Activated CD8-positive, alpha-beta memory T cell treated with anti-CD3 and anti-CD28 coated beads for 4 hours (primary cell): ENCODE measurements at places on chromosomes 5 and 9.

- no peak for DNase-seq
These were observed 421.3 kb downstream of the TLE1 start for GRCh38 chr9:81268048-81268447.

DNA sequence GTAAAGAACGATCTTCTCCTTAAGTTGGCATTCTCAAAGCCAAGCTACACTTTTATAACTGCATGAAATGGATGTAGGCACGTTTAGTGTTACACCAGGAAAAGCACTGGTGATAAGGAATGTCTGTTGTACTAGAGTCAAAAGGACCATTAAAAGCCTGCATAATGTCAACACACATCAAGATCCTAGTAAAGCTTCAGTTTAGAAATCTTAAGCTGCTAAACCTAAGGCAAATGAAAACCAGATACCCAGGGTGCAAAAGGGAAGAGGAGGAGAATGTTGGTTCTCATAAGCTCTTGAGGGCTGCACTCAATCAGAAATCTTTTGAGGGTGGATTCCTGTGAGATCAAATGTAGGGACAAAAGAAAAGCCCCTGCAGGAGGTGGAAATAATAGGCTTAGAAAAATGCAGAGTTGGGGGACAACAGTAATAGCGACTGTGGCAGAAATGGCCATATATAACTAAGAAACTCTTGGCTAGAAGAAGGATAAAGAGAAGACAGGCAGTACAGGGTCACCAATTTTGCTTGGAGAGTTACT is 148.2 kb downstream of the FBXL17 start:
- no peak for DNase-seq

- no peak for DNase-seq
These were observed 23.1 kb upstream of the ERCC6L2 start for GRCh38 chr9:95852059-95853032.

- DNase-seq, result no peak
These were observed 82.2 kb downstream of the TRIO start for GRCh38 chr5:14225173-14225834.

GRCh38 chr9:133369422-133369821 is 6.4 kb downstream of the SURF4 start:
- no peak for DNase-seq

DNA sequence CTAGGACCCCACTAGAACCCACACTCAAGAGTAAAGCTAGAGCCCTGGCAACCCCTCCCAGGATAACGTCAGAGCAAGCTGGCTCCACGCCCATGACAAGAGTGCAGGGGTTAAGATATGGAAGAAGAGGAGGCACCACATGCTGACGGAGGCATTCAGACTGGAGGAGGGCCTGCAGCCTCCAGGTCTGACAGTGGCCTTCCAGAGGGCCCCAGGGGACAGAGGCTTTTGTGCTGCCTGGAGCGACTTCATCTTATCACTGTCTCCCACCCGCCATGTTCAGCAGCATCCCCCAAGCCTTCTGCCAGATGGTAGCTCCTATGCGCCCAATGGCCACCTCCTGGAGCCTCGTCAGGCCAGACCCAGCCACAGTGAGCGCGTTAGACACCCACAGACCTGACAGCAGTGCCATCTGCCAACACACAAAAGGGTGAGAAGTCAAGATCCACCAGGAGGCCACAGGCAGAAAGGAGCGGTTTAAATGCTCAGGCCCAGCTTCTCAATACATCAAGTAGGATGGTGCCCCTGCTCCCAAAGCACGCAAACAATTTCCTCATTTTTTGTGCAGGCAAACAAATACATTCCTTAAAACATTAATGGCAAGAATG is 65.8 kb downstream of the C5orf15 start:
- no peak for DNase-seq

GRCh38 chr9:100739666-100740065 is 161.8 kb downstream of the CAVIN4 start:
- DNase-seq, result no peak

DNA sequence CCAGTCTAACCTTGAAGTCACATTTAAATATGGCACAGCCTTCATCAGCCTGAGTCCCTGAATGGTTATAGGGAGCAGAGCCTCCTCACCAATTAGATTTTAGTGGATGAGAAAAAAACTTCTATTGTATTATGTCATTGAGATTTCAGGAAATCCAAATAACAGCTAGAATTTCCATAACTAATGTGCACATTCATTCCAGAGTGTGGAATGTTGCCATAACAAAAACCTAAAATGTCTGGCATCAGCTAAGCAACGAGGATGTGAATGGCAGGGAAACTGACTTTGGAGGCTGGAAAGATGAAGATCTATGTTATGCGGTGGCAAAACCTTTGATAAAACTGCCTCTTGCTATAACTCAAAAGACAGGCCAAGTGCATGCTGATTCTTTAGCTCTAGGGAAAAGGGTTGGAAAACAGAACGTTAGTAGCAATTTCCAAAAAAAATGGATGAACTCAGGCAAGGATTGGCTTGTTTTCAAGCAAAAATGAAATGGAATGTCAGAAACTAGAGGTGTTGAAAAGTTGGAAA is 91.3 kb upstream of the NFIB start:
- DNase-seq, result no peak

DNA sequence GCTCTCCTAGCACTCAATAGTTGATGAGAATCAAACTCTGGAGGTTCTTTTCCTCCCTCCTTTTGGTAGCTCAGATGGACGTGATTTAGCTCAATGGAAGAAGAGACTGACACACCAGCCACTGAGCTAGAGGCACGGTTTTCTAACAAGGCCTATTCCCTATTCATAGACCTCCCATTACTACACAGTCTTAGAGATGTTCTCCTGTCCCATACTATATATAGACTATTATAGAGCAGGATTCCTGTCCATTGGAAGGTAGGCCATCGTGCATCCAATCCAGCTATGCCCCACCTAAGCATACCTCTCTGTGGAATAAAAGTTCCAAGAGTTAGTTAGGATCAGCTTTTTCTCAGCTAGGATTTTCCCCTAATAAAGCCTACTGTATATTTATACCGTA is 30.3 kb upstream of the CTNNAL1 start:
- no peak for DNase-seq

- no peak for DNase-seq
These were observed 31.7 kb downstream of the CRB2 start for GRCh38 chr9:123387686-123388085.

DNA sequence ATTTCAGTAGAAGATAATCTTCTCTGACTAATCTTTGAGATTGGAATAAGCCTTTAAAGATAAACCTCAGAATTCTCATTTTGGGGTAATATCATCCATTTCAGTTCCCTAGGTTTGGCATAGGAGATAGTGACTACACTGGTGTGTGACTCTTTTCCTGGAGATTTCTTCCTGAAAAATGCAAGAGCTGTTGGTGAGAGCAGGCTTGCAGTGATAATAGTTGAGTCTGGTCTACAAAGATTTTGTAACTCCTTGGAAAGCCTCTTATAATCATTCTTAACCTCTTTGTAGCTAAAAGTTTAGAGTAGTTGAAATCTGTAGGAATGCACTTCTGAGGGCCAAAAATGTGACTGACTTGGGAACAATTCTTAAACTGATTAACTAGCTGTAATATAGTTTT is 23.4 kb downstream of the RANBP17 start:
- no peak for DNase-seq

DNA sequence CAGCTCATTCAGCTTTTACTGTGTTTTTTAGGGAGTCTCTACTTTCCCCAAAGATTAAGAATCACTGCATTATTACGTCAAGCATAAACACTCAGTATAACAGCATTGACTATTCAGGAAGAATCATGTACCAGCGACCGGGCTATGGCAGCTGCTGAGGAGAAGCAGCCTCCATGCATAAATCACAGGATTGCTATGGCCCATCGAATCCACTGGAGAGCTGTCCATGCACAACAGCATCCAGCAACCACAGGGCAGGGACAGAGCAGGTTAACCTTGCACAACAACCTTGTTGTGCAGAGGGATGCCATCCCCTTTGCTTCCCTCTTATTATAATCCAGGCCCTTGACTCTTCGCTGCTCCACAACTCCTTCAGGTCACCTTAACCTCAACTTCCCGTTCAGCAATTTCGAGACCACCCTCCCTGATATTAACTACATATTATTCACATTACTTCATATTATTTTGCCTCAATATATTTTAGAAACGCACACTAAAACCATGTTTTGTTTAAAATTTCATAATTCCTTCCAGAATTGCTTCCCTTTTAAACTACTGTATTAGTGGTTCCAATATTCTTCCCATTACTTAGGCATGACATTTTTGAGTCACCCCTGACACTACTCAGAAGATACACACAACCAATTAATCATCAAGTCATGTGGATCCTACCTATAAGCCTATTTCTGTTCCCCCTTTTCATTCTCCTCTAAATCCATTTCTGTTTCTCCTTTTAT is 991 bp downstream of the IARS1 start:
- DNase-seq, result no peak

GRCh38 chr9:118570066-118570465 is 799.2 kb downstream of the BRINP1 start:
- no peak for DNase-seq

DNA sequence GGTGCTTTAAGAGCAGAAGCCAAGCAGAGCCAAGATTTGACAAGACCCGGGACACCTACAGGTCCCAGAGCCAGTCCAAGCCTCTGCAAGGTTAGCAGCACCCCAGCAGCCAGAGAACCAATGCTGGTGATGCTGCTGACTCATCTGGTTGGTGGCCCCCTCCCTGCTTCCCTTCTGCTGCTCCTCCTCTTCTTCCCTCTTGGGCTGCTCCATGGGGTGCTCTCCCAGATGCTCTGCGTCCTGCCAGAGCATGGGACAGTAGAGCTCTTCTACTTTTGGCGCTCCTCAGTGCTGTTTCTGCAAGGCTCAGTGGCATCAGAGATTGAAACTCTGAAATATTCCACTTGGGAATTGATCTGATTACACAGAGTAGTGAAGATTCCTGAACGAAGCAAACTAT is 76.1 kb upstream of the SAP30L start:
- DNase-seq, result no peak

GRCh38 chr9:137441289-137441934 is at the start of gene ENTPD8:
ENTPD8 (minus strand) TSS chr9:137441357; CDS start chr9:137438285, 3,072 bp downstream.
- DNase-seq, result no peak

GRCh38 chr9:36441966-36442365 is 41.9 kb upstream of the RNF38 start:
- no peak for DNase-seq

DNA sequence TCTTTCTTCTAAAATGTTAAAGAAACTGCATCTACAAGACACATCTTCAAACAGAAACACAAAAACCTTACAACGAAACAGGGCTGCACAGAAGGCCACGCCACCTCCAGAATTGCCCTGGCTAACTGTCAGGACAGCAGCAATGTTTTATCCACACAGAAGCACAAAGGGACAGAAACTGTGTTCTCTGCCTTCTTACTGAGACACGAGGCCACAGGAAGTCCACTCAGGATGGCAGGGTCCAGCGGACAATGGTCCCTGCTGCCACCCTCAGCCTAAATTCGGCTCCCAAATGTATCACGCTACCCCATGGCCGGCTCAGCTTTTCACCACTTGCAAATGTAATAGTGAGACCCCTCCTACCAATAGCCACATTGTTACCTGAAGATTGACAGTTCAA is 159.8 kb upstream of the PHYKPL start:
- no peak for DNase-seq

- DNase-seq, result no peak
These were observed at the start of gene ENG for GRCh38 chr9:127854184-127854806. ENG (minus strand) TSS chr9:127854658; CDS start chr9:127854355, 303 bp downstream.

GRCh38 chr9:79256691-79257213 is 315.0 kb upstream of the TLE4 start:
- DNase-seq, result no peak

DNA sequence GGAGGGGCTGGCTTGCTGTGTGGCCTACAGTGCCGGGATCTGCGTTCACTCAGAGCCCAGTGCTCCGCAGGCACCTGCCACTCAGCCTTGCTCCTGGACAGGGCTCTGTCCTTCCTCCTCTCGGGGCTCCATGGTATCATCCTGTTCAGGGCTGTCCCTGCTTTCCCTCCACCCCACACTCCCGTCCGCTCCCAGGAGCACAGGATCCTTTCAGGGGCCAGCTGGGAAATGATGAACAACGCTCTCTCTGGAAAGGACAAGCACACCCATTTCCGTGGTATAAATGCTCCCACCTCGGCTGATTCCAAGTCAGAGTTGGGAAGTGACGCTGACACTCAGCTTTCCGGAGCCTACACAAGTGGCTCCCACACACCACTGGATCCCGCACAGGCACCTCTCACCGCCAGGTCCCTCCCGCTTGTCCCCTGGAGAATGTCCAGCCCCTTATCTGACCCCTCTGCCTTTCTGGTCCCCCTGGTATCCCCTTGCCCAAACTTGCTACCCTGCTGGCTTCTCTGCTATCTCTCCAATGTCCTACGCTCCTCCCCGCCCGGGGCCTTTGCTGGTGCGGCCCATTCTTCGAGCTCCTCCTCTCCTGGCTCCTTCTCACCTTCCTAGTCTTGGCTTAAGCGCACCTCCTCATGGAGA is 21.3 kb downstream of the HMCN2 start:
- DNase-seq, result no peak

DNA sequence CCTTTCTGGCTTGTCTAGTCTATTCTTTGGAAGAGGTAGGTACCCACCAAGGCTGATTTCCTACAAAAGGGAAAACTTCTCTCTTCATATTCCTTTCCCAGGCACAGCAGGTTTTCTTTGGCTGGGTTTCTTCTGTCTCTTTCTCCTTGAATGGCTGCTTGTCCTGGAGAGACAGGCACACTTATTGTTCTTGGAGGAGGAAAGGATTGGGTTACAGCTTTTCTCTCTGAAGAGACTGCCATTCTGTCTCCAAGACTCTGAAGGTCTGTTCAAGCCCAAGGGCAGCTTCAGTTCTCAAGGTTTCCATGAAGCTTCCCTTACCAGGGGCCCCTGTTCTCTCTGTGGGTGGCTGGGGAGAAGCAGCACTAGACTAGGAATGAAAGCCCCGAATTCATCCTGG is 33.9 kb downstream of the ACTBL2 start:
- no peak for DNase-seq

- DNase-seq, result no peak
These were observed 63.4 kb downstream of the TLE1 start for GRCh38 chr9:81625969-81626368.

DNA sequence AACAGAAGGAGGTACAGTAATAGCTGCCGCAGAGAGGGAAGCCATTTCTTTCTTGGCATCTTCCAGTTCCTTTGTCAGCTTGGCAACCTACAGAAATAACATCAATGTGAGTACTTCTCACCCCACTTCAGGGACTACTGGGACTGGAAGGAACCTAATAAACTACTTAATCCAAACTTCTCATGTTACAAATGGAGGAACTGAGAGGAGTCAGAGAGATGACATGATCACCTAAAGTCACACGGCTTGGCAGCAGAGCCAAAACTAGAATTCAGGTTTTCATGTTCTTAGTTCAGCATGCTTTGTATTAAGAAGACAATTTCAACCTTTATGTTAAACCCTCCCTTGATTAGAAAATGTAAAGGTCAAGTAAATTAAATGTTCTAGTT is 44.7 kb downstream of the DIAPH1 start:
- no peak for DNase-seq

DNA sequence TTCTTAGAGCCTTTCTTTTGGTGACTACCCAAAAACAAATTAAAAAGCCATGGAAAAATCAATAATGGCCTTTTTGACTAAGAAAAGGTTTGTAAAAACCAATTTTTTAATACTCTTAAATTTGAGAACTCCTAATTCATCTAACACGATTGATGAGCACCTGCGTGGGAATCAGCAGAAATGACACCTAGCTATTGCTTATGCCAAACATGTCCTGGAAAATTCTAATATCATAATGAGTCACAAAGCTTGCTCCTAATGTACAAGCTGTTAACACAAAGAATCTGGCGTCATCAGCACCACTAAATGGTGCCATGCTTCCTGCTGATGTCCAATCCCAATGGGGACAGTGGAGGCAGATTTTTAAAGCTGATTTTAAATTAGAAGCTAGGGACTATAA is 146.2 kb upstream of the LRRTM2 start:
- no peak for DNase-seq
